Lung (tissue), 17 donors: ENCODE measurements at places on chromosomes 5 and 9. TPM values are rescaled to one million over a fixed set of nuclear protein-coding genes. Genes with fewer than 3 reads are reported as not detected.

GRCh38 chr5:133354323-133355185, 257.8 kb downstream of the FSTL4 start:
- no peak overlapping the region for H3K27ac ChIP-seq
- no peaks in the 10 kb centered on the region for H3K27me3 ChIP-seq
- no peak overlapping the region for H3K4me3 ChIP-seq
- H3K36me3 ChIP-seq: no peaks in the 10 kb centered on the region
- DNase-seq: no peak

DNA sequence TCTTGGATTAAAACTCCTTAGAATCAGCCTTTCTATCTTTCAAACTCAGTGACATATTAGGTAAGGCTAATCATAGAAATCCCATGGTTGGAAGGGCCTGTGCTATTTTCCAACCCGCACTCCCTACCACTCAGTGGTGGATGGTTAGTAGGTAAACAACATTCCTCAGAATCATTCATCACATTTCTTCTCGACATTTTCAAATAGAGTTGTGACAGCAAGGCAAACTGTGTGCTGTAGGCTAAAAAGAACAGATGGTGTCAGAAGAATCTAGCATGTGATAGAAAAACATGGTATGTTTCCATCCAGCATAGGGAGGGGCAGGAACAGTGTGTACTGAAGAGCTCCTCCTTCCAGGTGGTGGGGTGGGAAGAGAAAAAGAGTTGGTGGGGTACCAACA, 227.3 kb upstream of the NMUR2 start:
- H3K27ac ChIP-seq: no peak overlapping the region
- no peaks in the 10 kb centered on the region for H3K4me1 ChIP-seq
- no peak overlapping the region for H3K4me3 ChIP-seq
- no peaks in the 10 kb centered on the region for H3K36me3 ChIP-seq

- no peaks in the 10 kb centered on the region for H3K4me1 ChIP-seq
- H3K4me3 ChIP-seq: no peak overlapping the region
- H3K27ac ChIP-seq: no peak overlapping the region
- no peaks in the 10 kb centered on the region for H3K27me3 ChIP-seq
- no peak for DNase-seq
- no peaks in the 10 kb centered on the region for H3K36me3 ChIP-seq
Measured at GRCh38 chr9:2281803-2282185, 266.6 kb downstream of the SMARCA2 start.

GRCh38 chr5:96200641-96201040, 232.4 kb downstream of the PCSK1 start:
- H3K4me3 ChIP-seq: no peak overlapping the region
- no peaks in the 10 kb centered on the region for H3K27me3 ChIP-seq
- no peaks in the 10 kb centered on the region for H3K36me3 ChIP-seq
- H3K4me1 ChIP-seq: no peaks in the 10 kb centered on the region

TEK gene
- 76.1 TPM for total RNA-seq
